M059J (cell line): ENCODE measurements at places on chromosomes 7 and 10. TPM values are rescaled to one million over a fixed set of nuclear protein-coding genes. Genes with fewer than 3 reads are reported as not detected.

Gene CCDC3
- 2.0 and 2.6 TPM in 2 replicates for total RNA-seq

Gene TSPAN13
- 66.5 and 75.5 TPM in 2 replicates for total RNA-seq

Gene PLXDC2
- total RNA-seq: 2.8 and 3.3 TPM in 2 replicates

Gene MRPL43
- 78.0 and 80.2 TPM in 2 replicates for total RNA-seq

Gene PLEKHS1
- total RNA-seq: 1.0 and 1.1 TPM in 2 replicates

Gene UCN3
- total RNA-seq: not detected in 2 replicates

Gene RNF133
- total RNA-seq: 0.10 TPM in 1 of 2 replicates, not detected in the other
